Skin of body (tissue), 3 donors: ENCODE measurements at places on chromosomes 3 and 15.

- DNase-seq, result no peak
Measured at GRCh38 chr3:135944831-135945230, 20.7 kb upstream of the PPP2R3A start.

DNA sequence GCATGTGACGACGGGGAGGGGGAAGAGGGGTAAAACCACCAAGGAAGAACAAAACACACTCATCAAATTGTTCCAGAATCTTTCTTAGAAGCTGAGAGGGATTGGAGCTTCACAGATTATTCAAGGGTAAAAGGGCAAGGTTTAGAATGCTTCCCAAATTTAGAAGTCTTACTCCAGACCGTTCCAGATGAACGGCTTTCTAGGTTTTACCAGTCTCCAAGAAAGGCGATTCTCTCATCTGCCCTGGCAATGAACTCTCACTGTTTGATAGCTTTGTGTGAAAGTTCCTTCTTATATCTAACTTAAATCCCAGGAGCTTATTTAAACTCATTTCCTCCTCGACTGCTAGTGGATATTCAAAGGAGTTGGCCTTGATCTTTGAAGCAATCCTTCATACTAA lies 124.3 kb upstream of the PRICKLE2 start:
- DNase-seq, result peak; percentile 27

- DNase-seq, result peak; percentile 9
Measured at GRCh38 chr3:182682263-182683241, 110.8 kb upstream of the ATP11B start.

DNA sequence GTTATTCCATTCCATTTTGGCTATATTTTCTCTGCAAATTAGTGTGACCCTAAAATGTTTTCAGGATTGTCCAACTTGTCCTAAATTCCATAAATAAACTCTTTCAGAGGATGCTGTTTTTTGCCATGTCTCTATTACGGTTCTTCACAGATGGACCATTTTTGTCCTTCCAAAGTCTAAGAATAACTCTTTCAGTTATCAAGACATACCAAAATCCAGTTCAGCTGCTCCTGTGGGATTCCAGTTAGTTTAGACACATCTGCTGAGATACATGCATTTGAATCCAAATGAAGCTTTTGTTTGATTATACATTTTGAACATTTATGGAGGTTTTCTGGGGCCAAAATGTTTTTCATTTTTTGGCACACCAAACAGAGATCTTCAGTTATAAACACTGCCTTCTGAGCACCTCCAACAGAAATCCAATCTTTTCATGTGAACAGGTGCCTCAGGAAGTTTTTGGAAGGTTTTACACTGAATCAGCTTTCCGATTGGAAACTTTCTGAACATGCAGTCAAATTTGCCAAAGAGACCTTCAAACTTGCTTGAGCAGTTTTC lies 80.7 kb downstream of the TIGIT start:
- DNase-seq, result no peak

GRCh38 chr3:59245859-59246501 lies 196.2 kb upstream of the CFAP20DC start:
- no peak for DNase-seq

DNA sequence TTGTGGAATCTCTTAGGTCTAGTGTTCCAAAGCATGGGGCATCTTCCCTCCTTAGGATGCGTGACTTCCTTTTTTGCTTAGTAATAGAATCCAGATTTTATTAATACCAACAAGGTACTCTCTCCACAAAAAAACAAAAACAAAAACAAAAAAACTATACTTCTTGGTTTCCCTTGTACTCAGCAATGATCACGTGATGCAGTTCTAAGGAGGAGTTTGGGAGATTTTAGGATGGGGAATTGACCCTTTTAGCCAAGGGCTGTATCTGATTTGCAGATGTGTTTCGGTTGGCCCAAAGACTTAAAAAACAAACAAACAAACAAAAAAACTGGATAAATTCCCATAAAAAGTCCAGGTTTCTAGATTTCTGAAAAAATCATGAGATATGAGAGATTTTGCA lies 12.6 kb upstream of the TMEM108 start:
- DNase-seq, result no peak

DNA sequence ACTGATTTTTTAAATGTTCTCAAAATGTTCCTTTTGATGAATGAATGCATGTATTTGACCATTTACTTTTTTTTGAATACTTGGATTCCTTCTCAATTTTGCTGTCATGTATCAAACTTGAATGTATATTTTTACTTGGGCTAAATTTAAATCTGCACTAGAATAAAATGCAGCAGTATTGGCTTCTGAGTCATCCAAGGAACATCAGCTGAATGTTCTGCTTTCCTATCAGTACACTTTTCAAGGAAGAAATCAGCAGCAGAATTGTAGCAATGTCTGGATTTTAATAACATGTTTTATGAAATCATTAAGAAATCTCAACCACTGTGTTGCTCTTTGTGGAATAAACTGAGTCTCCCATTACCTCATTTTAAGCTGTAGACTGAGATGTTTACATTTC lies 57.0 kb upstream of the COL6A6 start:
- DNase-seq, result no peak

DNA sequence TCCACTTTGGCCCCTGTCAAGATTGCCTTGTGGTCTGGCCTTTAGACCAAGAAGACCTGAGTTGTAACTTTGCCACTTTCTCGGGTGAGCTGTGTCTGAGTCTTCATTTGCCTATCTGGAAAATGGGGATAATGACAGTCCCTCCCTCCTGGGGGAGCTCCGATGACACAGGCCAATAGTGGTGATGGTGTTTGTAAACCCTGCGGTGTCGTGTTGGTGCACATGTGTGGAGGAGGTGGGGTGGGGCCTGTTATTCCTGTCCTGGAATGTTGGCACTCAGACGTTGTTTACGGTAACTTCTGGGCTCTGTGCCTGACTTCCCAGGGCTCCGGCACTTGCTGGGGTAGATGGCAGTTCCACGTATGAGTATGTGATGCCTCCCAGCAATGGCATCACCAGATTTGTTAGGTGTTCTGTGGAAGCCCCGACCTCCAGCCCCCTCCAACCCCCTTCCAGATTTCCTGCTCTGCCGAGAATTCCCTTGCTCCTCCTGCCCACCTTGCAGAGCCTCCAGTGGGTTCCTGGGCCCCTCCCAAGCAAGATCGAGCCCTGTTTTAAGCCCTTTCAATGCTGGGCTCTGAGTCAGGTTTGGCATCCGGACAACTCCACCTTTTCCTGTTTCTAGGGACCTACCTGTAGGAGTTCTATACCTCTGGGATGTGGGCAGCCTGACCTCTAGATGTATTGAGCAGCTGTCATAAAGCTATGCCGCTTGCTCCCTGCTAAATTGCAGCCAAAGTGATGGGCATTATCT lies 31.4 kb downstream of the HRH1 start:
- DNase-seq, result peak; percentile 49

- DNase-seq, result no peak
Measured at GRCh38 chr3:183807209-183807728, 18.1 kb downstream of the MAP6D1 start.

DNA sequence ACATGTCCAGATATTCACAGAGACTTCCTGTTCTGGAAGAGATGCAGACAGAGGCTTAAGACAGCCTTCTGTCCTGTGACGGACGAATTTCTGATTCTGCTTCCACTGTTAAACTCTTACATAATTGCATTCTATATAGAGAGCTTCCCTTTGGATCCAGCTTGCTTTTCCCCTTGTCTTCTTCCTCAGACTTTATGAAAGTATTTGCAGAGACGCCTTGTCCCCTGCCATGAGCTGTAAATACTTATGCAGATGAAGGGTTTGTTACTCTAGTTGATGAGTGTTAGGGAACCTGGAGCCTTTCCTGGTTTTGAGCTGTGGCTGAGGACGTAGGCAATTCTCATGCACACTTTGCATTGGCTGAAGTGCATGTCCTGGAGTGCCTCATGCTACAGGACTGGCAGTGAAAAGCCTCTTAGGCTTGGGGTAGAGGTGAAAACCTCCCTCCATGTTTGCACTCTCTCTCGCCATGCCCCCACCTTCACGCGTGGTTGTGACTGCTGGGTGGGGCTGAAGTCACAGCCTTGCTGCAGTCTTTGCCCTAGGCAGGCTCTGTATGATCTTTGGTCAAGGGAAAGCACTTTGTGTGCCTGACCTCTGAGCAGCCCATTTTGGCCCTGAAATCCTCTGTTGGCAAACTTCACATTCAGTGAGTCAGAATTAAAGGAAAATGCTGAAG lies 286.6 kb downstream of the PTPRG start:
- peak; percentile 45 for DNase-seq

GRCh38 chr3:137285924-137286323 lies 328.1 kb downstream of the IL20RB start:
- DNase-seq, result no peak
